Uterus (tissue), 4 donors: ENCODE measurements at places on chromosomes 16 and 17. TPM values are rescaled to one million over a fixed set of nuclear protein-coding genes. Genes with fewer than 3 reads are reported as not detected.
A peak's percentile ranks its signal among the peaks of the same experiment; 100 is the strongest.

DNA sequence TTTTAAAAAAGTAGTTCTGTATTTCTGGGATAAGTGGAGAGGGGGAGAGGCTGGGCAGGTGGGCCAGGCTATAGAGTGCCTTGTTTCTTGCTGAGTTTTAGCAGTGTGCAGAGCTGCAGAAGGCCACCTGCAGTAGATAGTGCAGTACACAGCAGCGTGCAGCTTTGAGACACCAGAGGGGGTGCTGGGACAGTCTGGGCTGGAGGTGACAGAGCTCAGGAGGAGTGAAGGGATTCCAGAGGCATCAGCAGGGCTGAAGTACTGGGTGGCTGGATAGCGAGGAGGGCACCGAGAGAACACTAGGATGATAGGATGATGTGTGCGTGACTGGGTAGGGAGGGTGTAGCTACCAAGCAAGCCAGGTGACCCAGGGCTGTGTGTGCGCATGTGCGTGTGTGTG lies 26.6 kb downstream of the LCMT1 start:
- no peaks in the 10 kb centered on the region for H3K4me1 ChIP-seq
- H3K27me3 ChIP-seq, result no peaks in the 10 kb centered on the region
- no peak for DNase-seq
- no peaks in the 10 kb centered on the region for H3K36me3 ChIP-seq

- peak; percentile 51 for DNase-seq
- no peaks in the 10 kb centered on the region for H3K36me3 ChIP-seq
- H3K4me3 ChIP-seq, result no peak overlapping the region
- no peaks in the 10 kb centered on the region for H3K4me1 ChIP-seq
- no peaks in the 10 kb centered on the region for H3K27me3 ChIP-seq
- peak overlapping the region; percentile 45 for H3K27ac ChIP-seq
Observed at GRCh38 chr16:15874745-15875314, 13.6 kb downstream of the CEP20 start.

GRCh38 chr16:71927383-71927782 lies 32.1 kb downstream of the IST1 start:
- H3K4me1 ChIP-seq, result peaks cover 8% of the 10 kb centered on the region
- no peaks in the 10 kb centered on the region for H3K27me3 ChIP-seq
- H3K36me3 ChIP-seq, result no peaks in the 10 kb centered on the region
- H3K4me3 ChIP-seq, result no peak overlapping the region
- H3K27ac ChIP-seq, result peak overlapping the region; percentile 59
- peak; percentile 52 for DNase-seq

DNA sequence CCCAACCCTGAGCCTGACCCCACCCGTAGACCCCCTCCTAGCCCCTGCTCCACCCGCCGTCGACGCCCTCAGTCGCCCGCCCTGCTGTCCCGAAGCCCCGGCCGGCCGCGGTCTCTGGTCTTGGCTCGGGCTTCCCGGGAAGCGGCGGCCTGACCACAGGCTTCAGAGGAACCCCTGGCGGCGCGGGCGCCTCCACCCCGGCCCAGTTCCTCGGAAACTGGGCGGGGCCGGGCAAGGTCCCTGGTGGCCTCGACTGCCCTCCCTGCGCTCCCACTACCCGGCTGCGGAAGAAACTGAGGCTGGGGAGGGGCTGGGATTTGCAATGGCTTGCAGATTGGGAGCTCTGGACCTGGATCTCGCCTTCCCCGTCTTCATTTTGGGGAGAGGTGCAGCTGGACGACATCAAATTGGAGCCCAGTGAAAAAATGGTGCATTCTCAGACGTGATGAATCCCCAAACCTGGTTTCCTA lies 692 bp upstream of the SOCS1 start:
- no peaks in the 10 kb centered on the region for H3K27me3 ChIP-seq
- H3K4me3 ChIP-seq, result peak overlapping the region; percentile 87
- DNase-seq, result peak; percentile 68
- peak overlapping the region; percentile 93 for H3K27ac ChIP-seq
- H3K36me3 ChIP-seq, result no peaks in the 10 kb centered on the region

- H3K4me1 ChIP-seq, result no peaks in the 10 kb centered on the region
- DNase-seq, result no peak
- no peaks in the 10 kb centered on the region for H3K36me3 ChIP-seq
- no peak overlapping the region for H3K4me3 ChIP-seq
Observed at GRCh38 chr17:77006971-77007649, 133.7 kb upstream of the SEC14L1 start.

DNA sequence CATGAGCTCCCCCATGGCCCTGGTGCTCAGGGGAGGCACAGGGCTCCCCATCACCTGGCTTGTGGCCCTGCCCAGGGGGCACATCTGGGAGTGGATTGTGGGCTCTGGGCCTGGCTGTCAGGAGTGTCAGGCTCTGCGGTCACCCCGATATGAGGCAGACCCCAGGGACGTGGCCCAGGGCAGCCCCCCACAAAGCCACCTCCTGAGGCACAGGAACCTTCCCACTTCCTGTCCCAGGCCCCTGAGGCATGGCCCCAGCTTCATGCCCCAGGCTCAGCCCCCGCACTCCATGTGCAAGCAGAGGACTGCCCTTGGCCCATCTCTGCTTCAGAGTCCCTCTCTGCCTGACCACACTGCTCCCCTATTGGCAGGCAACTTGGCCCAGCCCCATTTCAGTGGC lies 160.3 kb downstream of the PCTP start:
- DNase-seq, result no peak
- no peak overlapping the region for H3K4me3 ChIP-seq
- H3K4me1 ChIP-seq, result no peaks in the 10 kb centered on the region
- H3K36me3 ChIP-seq, result no peaks in the 10 kb centered on the region
- no peak overlapping the region for H3K27ac ChIP-seq

- H3K36me3 ChIP-seq, result no peaks in the 10 kb centered on the region
- no peaks in the 10 kb centered on the region for H3K27me3 ChIP-seq
- DNase-seq, result no peak
- no peak overlapping the region for H3K27ac ChIP-seq
- H3K4me1 ChIP-seq, result no peaks in the 10 kb centered on the region
- H3K4me3 ChIP-seq, result no peak overlapping the region
Observed at GRCh38 chr17:77679589-77679988, 278.9 kb upstream of the TNRC6C start.

DNA sequence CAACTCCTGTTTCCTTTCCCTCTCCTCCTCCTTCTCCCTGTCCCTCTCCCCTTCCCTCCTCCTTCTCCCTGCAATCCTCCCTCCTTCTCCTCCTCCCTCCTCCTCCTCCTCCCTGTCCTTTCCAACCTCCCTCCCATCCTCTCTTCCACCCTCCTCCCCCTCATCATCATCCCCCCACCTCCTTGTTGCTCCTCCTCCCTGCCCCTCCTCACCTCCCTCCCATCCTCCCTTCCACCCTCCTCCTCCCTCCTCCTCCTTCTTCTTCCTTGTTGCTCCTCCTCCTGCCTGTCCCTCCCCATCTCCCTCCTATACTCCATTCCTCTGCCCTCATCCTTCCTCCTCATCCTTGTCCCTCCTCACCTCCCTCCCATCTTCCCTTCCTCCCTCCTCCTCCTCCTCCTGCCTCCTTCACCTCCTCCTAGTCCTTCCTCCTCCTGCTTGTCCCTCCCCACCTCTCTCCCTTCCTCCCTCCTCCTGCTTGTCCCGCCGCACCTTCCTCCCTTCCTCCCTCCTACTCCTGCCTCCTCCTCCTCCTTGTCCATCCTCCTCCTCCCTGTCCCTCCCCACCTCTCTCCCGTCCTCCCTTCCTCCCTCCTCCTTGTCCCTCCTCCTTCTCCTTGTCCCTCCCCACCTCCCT lies 222.5 kb downstream of the IRF8 start:
- no peak overlapping the region for H3K27ac ChIP-seq
- H3K36me3 ChIP-seq, result no peaks in the 10 kb centered on the region
- H3K4me1 ChIP-seq, result no peaks in the 10 kb centered on the region
- H3K27me3 ChIP-seq, result no peaks in the 10 kb centered on the region
- DNase-seq, result no peak

- no peaks in the 10 kb centered on the region for H3K36me3 ChIP-seq
- peaks cover 12% of the 10 kb centered on the region for H3K4me1 ChIP-seq
- no peak overlapping the region for H3K4me3 ChIP-seq
Observed at GRCh38 chr16:75308011-75308410, 56.6 kb upstream of the BCAR1 start.

DNA sequence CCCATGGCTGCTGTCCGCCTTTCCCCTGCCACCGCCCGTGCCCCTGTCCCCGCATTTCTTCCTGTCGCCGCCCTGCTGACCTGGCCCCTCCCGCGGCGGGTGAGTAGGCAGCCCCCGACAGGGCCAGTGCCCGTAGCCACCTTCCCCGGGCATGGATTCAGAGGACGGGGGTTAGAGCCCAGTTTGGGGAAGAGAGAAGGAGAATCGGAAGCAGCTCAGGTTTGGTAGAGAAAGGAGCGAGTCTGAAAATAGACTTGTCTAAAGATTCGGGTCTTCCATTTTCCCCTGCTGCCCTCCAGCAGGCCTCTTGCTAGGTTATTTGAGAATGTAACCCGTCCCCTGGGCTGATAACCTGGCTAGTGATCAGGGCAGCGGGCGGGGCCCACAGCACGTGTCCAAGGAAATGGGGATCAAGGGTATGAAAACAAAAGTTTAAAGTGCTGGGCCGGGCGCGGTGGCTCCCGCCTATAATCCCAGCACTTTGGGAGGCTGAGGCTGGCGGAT lies 7.9 kb upstream of the CLDN9 start:
- no peak overlapping the region for H3K27ac ChIP-seq
- H3K36me3 ChIP-seq, result no peaks in the 10 kb centered on the region
- no peak overlapping the region for H3K4me3 ChIP-seq
- no peaks in the 10 kb centered on the region for H3K4me1 ChIP-seq
- no peak for DNase-seq

DNA sequence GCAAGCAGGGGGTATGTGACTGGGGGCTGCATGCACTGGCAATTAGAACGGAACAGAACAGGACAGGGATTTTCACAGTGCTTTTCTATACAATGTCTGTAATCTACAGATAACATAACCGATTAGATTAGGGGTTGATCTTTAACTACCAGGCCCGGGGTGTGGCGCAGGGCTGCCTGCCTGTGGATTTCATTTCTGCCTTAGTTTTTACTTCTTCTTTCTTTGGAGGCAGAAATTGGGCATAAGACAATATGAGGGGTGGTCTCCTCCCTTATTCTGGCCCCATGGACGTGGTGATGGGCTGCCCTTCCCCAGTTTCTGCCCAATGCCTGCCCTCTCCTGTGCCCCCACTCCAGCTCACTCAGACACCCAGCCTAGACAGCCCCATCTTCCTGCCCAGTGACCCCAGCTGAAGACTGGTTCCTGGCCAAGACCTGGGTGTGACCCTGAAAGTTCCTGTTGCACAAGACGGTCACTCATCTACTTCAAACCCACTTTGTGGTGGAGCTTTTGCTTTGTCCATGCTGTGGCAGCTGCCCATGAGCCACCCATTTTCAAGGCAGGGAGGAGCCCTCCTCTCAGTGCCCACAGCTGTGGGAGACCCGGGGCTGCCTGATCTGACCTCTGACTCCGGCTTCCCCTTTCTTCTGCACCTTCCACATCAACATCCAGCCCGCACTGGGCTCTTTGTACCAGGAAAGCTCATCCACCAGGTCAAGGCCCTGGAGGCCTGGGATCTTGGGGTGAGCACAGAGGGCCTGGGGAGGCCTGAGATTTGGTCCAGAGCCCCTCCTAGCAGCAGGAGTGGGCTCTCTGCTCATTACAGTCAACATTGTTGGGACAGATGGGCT lies 18.6 kb downstream of the ALOX12B start:
- H3K27ac ChIP-seq, result no peak overlapping the region
- H3K36me3 ChIP-seq, result no peaks in the 10 kb centered on the region
- H3K4me3 ChIP-seq, result no peak overlapping the region
- DNase-seq, result peak; percentile 41
- H3K4me1 ChIP-seq, result no peaks in the 10 kb centered on the region
- peaks cover 16% of the 10 kb centered on the region for H3K27me3 ChIP-seq

DNA sequence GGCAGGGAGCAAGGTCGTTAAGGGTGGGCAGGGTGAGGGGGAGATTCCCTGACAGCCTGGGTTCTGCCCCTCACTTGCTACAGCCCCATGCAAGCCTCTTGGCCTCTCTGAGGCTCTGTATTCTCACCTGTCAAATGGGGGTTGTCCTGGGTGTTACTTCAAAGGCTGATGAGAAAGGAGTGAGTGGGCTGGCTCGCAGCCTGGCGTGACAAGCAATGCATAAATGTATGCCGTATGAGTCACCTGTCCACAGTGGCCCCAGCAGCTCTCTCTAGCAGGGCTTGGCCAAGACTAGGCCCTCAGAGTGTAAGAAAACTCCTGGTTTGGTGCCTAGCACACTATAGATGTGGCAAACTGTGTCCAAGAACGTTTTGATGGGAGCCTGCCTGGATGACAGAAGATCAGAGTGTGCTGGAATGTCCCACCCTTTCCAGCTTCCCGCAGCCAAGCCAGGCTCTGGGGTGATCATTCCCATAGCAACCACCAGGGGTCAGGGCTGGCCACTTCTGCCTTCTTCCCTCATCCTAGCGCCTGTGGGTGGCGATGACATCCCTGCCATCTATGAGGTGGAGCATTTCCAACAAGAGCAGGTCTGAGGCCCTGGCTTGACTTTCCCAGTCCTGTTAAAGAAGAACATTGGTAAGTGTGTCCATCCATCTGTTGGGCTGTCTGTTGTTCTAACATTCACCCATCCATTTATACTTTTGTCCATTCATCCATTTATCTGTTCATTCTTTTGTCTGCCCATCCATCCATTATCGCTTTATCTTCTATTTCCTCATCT lies 37.2 kb upstream of the ADGRG1 start:
- DNase-seq, result peak; percentile 64
- no peaks in the 10 kb centered on the region for H3K36me3 ChIP-seq
- no peaks in the 10 kb centered on the region for H3K4me1 ChIP-seq

DNA sequence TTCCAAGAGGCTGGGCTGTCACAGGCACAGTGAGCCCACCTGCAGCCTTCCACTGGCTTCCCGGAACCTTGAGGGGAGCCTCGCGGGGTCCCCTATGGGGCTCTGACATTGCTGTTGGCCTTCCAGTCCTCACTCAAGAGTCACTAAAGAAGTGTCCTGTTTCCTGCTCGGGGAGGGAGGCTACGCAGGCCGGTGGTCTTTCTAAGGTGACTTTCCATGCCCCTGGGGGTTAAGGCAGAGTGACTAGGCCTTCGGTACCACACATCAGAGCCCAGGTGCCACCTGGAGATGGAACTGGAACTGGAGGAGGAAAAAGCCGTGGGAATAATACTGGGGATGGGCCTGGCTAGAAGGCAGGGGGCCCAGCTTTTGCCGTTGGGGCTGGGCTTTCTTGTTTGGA lies 72.1 kb downstream of the IL21R start:
- H3K27ac ChIP-seq, result no peak overlapping the region
- H3K4me1 ChIP-seq, result no peaks in the 10 kb centered on the region
- no peaks in the 10 kb centered on the region for H3K36me3 ChIP-seq
- no peak overlapping the region for H3K4me3 ChIP-seq

GRCh38 chr16:81450783-81451491 lies 6.3 kb downstream of the CMIP start:
- H3K4me1 ChIP-seq, result no peaks in the 10 kb centered on the region
- no peak overlapping the region for H3K4me3 ChIP-seq
- no peaks in the 10 kb centered on the region for H3K27me3 ChIP-seq

OTOP2 gene
- total RNA-seq, result not detected

KRT33B gene
- not detected for total RNA-seq

PRCD gene
- total RNA-seq, result 0.26 TPM

ULK2 gene
- total RNA-seq, result 27.9 TPM
